ENCODE measurements at places on chromosomes 3 and 15.

GRCh38 chr3:183490653-183491052 is 62.2 kb upstream of the MCF2L2 start:
- no peak for DNase-seq

- no peak for DNase-seq
These were observed 6.8 kb upstream of the MTHFS start for GRCh38 chr15:79903626-79904025.

- DNase-seq, result no peak
These were observed 32.3 kb downstream of the MYO1E start for GRCh38 chr15:59340325-59340724.

- DNase-seq, result no peak
These were observed 136.4 kb downstream of the LIPC start for GRCh38 chr15:58568157-58568571.

DNA sequence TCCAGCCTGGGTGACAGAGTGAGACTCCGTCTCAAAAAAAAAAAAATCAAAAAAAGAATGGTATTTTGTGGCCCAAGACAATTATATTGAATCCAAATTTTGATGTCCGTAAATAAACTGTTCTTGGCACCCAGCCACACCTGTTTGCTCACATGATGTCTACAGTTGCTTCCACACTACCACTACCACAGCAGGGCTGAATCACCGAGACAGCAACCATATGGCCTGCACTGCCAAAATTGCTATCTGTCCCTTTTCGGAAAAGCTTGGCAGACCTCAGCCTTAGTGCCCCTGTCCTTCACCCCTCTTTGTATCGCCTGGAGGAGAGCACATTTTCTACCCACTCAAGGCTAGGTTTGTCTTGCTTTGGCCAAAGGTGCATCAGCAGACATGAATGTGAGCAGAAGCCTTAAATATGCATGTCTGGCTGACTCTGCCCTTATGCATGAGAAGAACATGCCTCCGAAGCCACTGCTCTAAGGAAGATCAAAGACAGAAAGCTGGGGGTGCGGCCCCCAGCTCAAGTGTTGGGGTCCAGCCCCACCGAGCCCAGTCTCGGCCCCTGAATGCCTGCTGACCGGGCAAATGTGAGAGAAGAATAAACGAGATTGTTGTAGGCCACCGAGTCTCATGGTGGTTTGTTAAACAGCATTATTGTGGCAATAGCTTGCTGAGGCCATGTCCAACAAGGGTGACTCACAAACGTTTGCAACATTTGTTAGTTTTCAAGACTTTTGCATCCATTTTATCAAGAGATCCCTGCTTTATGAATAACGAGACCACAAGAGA is 108.1 kb downstream of the TPRA1 start:
- DNase-seq, result peak; percentile 52

DNA sequence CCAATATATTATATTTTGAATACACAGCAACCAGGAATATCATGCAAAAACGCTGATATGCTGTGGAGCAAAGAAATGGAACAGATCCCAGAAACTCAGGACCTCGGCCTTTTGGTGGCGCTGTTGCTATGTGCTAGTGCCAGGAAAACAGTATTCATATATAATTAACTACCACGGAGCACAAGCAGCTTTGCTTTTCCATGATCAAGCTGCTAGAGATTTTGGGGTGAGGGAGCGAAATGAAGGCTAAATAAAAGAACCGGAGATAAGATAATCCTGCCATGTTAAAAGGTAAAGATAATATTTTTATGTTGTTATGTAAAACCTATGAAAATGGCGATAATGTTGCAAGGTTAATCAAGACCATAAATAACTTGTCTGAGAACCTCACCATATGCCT is 157.7 kb upstream of the FAM3D start:
- DNase-seq, result peak; percentile 67

- no peak for DNase-seq
These were observed 218.9 kb downstream of the PDZRN3 start for GRCh38 chr3:73405853-73406252.
